Progenitor cell of endocrine pancreas (in vitro differentiated cells): ENCODE measurements at places on chromosomes 6 and 20. TPM values are rescaled to one million over a fixed set of nuclear protein-coding genes. Genes with fewer than 3 reads are reported as not detected.

ZBTB46 gene
- 31.2 and 32.2 TPM in 2 replicates for total RNA-seq

ZNF184 gene
- 17.9 and 18.5 TPM in 2 replicates for total RNA-seq

ARMH2 gene
- not detected in 2 replicates for total RNA-seq

TCF21 gene
- total RNA-seq = not detected in 2 replicates

ITPR3 gene
- total RNA-seq = 28.3 and 30.4 TPM in 2 replicates

RALY gene
- 228 and 236 TPM in 2 replicates for total RNA-seq

MAD2L1BP gene
- total RNA-seq = 31.4 and 31.8 TPM in 2 replicates

RSPH4A gene
- 5.4 and 6.3 TPM in 2 replicates for total RNA-seq
